ENCODE measurements at places on chromosomes 2 and 18.
A peak's percentile ranks its signal among the peaks of the same experiment; 100 is the strongest.

DNA sequence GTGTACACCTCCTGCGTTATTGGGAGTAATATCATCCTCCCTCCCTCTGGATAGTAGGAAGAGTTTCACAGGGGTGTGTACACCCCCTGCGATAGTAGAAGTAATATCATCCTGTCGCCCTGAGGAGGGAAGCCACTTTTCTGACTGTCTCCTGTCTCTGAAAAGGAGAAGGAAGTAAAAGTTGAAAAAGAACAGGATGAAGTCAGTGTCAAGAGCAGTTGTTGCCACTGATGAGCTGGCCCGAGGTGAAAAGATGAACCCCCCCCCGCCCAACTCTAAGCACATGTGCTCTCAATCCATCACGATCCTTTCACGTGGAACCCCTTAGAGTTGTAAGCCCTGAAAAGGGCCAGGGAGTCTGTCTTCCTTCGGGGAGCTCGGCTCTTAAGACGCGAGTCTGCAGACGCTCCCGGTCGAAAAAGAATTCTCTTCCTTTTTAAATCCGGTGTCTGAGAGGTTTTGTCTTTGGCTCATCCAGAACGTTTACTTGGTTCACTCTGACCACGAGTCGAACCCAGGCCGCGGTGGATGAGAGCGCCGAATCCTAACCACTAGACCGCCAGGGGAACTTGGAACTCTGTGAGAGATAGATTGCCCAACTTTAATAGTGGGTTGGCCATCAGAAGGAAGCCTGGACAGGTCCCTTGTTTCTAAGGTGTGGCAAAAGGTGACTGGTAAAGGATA is 22.4 kb upstream of the NAGK start:
- DNase-seq = no peak

DNA sequence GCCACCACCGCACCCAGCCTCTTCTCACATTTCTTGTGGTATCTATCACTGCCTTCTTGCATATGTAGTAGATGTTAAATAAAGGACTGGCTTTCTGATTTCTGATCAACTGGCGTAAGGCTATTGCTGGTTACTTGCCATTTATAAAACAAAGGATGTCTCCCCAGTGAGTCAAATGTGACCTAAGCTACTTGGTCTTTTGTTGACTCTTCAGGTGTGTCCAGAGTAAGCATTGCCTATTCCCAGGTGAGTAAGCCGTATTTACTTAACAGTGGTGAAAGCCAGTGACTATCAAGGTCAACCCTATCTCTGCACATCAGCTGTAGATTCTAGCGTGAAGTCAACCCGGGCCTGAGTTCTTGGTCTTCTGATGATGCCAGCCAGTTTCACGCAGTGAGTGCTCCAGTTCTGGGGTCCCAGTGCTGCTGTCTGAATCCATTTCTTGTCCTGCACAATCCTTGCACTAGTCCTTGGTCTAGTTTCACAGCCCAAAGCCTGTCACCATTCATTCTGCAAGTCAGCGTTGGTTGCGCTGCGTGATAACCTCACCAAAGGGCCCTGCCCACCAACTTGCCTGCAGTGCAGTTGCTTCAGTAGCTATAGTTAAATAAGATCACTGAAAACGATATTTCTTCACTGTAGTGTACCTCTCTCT is 120.2 kb downstream of the GBX2 start:
- no peak for DNase-seq

DNA sequence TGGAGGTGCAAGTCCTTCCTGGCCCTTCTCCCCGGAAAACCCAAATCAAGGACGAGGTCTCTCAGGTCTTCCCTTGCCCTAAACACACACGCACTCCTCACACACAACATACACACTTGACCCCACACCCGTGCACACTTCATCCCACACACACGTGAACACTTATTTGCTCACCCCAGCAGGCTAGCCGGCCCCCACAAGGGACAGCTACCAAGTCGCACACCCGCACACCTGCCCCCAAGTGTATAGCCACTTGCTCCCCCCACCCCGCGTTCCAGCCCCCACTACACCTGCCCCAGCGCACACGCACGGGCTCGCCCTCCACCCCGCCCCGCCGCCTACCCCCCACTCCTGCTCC is 359 bp downstream of the TGFBRAP1 start:
- DNase-seq = no peak

- DNase-seq = no peak
Observed at GRCh38 chr2:74186038-74186437, 7.4 kb upstream of the MOB1A start.

GRCh38 chr2:134706587-134707329 is 12.0 kb downstream of the TMEM163 start:
- DNase-seq = no peak

- DNase-seq = peak; percentile 39
Observed at GRCh38 chr2:47402555-47402804, 476 bp upstream of the MSH2 start.

DNA sequence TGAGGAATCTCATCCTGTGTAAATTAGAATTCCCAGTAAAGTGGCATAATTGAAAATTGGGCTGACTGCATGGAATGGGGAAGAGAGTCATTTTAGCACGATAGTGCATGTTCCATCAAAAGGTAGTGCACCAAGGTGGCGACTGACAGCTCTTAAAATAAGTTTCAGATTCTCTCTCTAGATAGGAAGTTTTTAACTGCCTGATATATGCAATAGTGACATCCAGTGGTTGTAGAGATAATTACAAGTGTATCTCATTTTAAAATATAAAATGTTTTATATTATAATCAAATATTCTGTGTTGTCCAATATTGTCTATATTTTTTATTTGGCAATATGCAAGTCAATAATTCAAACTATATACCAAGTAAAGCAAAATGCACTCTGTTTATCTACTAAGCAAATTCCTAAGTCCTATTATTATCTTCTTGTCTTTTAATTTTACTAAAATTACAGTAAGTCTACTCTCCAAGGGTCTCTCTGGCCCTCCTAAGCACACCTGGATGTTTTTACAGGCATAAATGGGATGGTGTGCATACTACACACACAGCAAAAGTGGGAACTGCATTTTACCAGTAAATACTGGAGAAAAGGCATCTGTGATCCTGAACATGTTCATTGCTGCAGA is 397.7 kb upstream of the HNRNPA3 start:
- DNase-seq = peak; percentile 45

- no peak for DNase-seq
Observed at GRCh38 chr2:231722721-231723307, 14.5 kb downstream of the PTMA start.

DNA sequence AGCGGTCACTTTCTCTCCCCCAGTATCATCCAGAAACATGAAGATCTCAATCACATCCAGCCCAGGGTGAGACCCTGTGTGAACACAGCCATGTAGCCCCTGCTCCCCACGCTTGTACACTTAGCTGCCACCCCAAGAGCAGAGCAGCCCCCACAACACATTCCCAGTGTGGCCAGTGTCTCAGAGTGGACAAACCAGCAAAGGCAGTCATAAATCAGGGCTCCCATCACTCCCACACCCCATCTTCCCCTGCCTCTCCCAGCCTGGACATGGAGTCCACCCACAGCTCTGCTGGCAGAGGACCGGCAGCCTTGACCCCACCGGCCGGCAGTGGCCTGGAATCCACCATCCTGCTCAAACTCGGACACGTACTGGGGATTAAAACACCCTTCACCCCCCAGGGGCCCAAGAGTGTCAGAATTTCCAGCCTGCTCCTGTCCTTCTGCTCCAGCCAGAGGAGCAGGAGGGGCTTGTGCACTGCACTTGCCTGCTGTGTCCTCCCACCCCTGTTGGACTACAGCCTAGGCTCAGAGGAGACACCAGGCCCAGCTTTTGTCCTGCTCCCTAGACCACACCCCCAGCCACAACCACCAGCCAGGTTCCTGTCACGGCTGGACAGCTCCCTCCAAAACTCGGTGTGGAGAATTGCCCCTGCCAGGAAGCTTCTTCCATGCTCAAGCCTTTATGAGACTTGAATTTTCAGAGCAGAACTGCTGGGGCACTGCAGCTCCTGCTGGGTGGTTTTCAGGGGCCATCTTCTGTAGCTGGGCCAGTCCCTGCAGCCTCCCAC is 206.1 kb downstream of the SMAD2 start:
- DNase-seq = no peak

DNA sequence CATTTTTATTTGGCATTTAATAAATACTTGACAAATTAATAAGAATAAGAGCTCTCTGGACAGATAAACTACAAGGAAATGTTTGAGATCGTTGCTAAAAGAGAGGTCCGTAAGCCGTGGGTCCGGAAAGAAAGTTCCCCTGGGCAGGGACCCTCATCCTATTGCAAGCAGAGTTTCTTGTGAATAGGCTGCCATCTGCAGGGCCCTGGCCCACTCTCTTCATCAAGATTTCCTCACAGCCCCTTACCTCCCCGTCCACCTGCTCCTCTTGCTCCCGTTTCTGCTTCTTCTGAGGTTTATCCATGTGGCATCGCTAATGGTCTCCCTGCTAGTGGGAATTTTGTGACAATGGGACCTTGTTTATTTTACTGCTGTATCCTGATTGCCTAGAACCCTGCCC is 30.1 kb upstream of the MC5R start:
- no peak for DNase-seq

- DNase-seq = no peak
Observed at GRCh38 chr2:168601741-168602140, 145.7 kb downstream of the CERS6 start.

DNA sequence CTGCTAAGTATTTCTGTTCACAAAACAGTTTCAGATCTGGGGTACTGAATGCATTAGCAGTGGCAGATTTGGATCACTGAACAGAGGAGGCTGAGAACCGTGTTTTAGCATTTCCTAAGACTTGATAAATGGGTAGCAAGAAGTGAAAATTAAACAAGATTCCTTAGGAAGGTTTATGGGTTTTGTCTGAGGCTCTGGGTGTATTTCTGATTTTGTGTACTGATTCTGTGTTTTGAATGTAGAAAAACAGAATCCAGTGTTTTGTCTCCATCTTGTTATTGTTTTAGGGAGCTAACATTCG is 1.4 kb downstream of the FAM117B start:
- no peak for DNase-seq

GRCh38 chr2:231277962-231278361 is 79.5 kb downstream of the ARMC9 start:
- no peak for DNase-seq
